Uterus (tissue), 4 donors: ENCODE measurements at places on chromosomes 12 and 14.

- H3K36me3 ChIP-seq: no peaks in the 10 kb centered on the region
- no peaks in the 10 kb centered on the region for H3K27me3 ChIP-seq
- no peak overlapping the region for H3K27ac ChIP-seq
- no peak for DNase-seq
- H3K4me1 ChIP-seq: no peaks in the 10 kb centered on the region
- H3K4me3 ChIP-seq: no peak overlapping the region
These were observed 18.3 kb downstream of the PLEK2 start for GRCh38 chr14:67393689-67394088.

- H3K27ac ChIP-seq: no peak overlapping the region
- no peak for DNase-seq
- no peaks in the 10 kb centered on the region for H3K4me1 ChIP-seq
- H3K27me3 ChIP-seq: no peaks in the 10 kb centered on the region
- no peaks in the 10 kb centered on the region for H3K36me3 ChIP-seq
- H3K4me3 ChIP-seq: no peak overlapping the region
These were observed 88.8 kb downstream of the SINHCAF start for GRCh38 chr12:31236998-31237637.

GRCh38 chr12:29869946-29870345, 86.2 kb upstream of the TMTC1 start:
- no peak for DNase-seq
- H3K27me3 ChIP-seq: no peaks in the 10 kb centered on the region
- no peak overlapping the region for H3K4me3 ChIP-seq

- H3K4me3 ChIP-seq: no peak overlapping the region
- H3K36me3 ChIP-seq: no peaks in the 10 kb centered on the region
- no peak for DNase-seq
- no peaks in the 10 kb centered on the region for H3K27me3 ChIP-seq
These were observed 28.7 kb downstream of the AICDA start for GRCh38 chr12:8584004-8584403.

GRCh38 chr12:4141348-4142270, 132.0 kb upstream of the CCND2 start:
- no peaks in the 10 kb centered on the region for H3K36me3 ChIP-seq
- DNase-seq: no peak
- H3K27me3 ChIP-seq: no peaks in the 10 kb centered on the region
- H3K4me3 ChIP-seq: no peak overlapping the region
- no peaks in the 10 kb centered on the region for H3K4me1 ChIP-seq

DNA sequence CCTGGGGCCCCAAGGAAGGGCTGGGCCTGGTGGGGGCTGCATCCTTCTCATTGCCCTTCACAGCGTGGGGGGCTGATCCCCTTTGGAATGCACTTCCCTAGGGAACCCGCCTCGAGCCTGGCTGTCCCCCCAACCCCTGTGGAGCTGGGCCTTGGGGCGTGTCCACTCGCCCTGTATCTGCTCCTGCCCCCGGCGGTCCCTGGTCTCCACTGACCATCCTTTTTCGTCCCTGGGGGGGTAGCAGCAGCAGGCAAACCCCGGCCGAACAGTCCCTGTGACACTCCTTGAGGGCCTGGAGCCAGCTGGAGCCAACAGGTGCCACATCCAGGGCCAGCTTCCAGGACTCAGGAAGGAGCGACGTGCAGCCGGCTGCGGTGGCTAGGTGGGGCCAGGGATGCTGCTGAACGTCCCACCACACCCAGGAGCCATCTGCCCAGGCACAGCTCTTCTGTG, 9.4 kb upstream of the GPR132 start:
- peaks cover 32% of the 10 kb centered on the region for H3K27me3 ChIP-seq
- H3K36me3 ChIP-seq: no peaks in the 10 kb centered on the region
- no peak overlapping the region for H3K4me3 ChIP-seq
- H3K27ac ChIP-seq: no peak overlapping the region

DNA sequence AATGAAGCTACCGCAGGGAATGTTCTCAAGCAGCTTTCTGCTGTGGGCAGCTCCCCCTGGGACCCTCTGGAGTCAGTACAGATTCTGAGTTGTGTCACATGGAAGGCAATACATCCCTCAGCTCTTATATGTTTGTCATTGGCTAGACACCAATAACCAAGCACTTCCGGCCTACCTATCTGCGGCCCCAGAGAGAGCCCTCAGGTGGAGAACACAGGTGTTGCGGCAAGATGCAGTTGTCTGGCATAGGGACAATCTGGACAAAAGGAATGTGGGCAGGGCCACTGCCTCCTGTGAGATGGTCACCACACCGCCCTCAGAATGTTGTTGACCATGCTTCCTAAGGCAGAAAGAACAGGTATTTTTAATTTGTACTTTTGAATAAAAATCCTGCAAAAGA, 118.7 kb downstream of the BRMS1L start:
- H3K36me3 ChIP-seq: no peaks in the 10 kb centered on the region
- no peak for DNase-seq
- no peaks in the 10 kb centered on the region for H3K27me3 ChIP-seq
- no peak overlapping the region for H3K27ac ChIP-seq

DNA sequence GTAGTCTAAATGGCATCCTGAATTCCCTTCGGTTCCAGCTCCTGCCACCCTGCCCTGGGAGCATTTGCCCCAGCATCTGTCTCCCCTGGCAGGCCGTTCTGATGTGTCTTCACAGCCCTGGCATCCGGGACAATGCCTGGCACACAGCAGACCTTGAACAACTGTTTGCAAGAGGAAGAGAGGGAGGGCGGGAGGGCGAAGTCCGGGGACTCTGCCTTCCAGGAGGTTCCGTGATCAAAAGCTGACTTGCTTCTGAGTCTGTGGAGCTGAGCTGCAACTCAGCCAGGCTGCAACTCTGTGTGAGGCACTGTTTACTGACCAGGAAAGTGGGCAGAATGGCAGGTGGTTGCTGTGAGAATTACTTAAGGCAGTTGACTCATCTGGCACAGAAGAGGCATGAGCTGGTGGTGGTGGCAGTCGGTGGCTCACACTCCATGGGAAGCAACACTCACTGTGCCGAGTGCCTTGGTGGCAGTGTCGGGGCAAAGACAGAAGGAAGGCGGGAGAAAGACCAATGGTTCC, 61.1 kb upstream of the DLK1 start:
- H3K4me3 ChIP-seq: no peak overlapping the region
- H3K27me3 ChIP-seq: no peaks in the 10 kb centered on the region
- DNase-seq: no peak
- H3K36me3 ChIP-seq: no peaks in the 10 kb centered on the region

- no peaks in the 10 kb centered on the region for H3K27me3 ChIP-seq
- DNase-seq: no peak
- H3K27ac ChIP-seq: peak overlapping the region; percentile 60
- no peak overlapping the region for H3K4me3 ChIP-seq
- peaks cover 6% of the 10 kb centered on the region for H3K4me1 ChIP-seq
These were observed 484.4 kb downstream of the ATP23 start for GRCh38 chr12:58425481-58426392.

DNA sequence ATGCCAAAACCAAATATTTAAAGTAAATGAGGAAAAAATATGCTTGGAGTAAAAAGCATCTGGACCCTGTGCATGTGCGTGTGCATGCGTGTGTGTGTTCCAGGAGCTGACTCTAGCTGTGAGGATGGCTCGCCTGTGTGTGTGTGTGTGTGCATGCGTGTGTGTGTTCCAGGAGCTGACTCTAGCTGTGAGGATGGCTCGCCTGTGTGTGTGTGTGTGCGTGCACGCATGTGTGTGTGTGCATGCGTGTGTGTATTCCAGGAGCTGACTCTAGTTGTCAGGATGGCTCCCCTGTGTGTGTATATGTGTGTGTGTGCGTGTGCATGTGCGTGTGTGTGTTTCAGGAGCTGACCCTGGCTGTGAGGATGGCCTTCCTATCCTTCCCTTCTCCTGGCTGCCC, 357.7 kb downstream of the CACNA1C start:
- DNase-seq: no peak
- H3K27me3 ChIP-seq: no peaks in the 10 kb centered on the region
- no peak overlapping the region for H3K27ac ChIP-seq
- H3K36me3 ChIP-seq: no peaks in the 10 kb centered on the region
- peaks cover 4% of the 10 kb centered on the region for H3K4me1 ChIP-seq

DNA sequence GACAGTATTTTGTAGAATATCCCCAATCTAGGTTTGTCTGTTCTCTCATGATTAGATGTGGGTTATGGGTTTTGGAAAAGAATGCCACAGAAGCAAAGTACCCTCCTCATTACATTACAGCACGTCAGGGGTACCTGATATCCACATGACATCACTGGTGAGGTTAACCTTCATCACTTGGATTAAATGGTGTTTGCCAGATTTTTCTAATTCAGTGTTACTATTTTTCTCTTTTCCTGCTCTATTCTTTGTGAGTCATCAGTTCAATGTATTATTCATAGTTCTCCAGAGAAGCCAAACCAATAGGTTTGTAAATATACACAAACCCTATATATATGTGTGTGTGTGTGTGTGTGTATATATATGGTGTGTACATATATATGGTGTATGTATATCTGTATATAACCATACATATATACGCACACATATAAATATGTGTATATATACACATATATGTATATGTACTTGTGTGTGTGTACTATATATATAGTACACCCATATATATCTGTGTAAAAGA, 131.4 kb downstream of the LMNTD1 start:
- H3K27ac ChIP-seq: no peak overlapping the region
- H3K4me1 ChIP-seq: no peaks in the 10 kb centered on the region
- no peak for DNase-seq
- H3K36me3 ChIP-seq: no peaks in the 10 kb centered on the region
- no peaks in the 10 kb centered on the region for H3K27me3 ChIP-seq

DNA sequence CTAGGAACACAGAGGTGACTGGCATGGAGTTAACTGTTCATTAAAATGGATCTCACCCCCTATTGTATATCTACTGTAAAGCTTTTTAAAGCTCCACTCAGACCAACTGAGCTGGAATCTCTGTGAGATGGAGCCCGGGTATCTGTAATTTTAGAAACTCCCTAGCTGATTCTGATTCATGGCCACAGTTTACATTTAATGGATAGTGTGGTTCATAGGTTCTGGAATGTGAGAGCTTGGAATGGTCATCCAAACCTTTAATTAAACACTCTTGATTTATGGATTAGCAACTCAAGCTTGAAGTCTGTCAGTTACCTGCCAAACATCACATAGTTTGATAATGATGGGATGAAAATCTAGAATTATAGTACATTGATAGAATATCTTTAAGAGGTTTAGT, 183.8 kb downstream of the SLC25A21 start:
- H3K27ac ChIP-seq: no peak overlapping the region
- no peak for DNase-seq
- H3K27me3 ChIP-seq: no peaks in the 10 kb centered on the region
- no peaks in the 10 kb centered on the region for H3K4me1 ChIP-seq

GRCh38 chr12:49909356-49909755, 5.7 kb upstream of the FAIM2 start:
- no peaks in the 10 kb centered on the region for H3K4me1 ChIP-seq
- H3K36me3 ChIP-seq: no peaks in the 10 kb centered on the region
- no peak overlapping the region for H3K4me3 ChIP-seq

DNA sequence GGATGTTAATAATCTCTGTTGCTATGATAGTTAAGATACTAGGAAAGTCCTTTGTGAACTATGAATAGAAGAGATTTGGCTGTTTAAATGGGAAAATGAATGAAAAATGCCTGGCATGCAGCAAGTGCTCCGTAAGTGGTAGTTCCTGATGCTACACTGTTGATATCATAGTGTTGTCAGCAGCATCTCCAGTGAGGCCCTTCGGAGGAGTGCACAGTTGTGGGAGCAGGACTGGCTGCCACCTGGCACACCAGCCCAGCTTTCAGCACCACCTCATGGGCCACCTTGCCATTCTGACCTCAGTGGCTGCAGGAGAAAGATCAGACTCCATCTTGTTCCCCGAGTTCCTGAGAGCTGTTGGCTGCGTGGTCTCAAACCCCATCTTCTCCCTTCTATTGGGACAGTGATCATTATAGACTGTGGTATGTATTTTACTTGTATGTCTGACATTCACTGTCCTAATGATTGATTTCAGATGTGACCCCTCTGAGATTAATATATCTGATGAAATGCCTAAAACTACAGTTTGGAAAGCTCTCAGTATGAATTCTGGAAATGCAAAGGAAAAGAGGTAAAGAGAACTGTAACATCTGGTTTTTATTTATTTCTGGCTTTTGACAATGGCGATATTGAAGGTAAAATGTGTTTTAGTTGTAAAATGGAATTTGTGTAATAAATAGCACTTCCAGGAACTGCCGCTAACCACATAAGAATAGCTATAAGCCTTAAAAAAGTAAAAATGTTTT, 80.9 kb downstream of the SLC4A8 start:
- H3K36me3 ChIP-seq: no peaks in the 10 kb centered on the region
- H3K27me3 ChIP-seq: no peaks in the 10 kb centered on the region
- DNase-seq: no peak
- no peak overlapping the region for H3K27ac ChIP-seq
